ENCODE measurements at places on chromosomes 11 and 22.

DNA sequence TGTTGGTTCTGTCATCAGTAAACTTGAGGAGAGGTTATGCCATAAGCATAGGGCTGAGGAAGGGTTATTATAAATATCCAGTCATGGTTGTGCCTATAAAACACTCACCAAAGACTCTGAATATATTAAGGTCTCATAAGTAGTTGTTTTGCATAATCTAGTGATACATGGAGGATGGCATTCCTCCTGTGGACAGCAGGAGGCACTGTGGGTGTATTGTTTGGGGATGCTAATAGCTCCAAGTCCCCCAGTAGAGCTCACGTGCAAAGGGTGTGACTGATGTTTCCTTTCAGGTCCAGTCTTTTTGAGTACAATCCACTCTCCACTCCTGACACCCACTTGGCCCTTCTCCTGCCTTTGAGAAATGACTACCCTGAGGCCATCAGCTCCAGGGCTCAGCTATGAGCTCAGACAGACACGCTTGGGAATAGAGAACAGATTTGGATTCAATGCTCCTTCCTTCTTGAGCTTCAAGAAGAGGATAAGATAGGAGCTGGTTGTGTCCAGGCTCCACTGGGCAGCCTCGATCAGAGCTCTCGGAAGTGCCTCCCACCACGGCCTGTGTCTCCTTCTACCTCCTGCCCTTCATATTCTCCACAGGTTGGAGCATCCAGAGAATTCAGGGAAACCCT lies 85.2 kb upstream of the IGLL5 start:
- no peak for DNase-seq

DNA sequence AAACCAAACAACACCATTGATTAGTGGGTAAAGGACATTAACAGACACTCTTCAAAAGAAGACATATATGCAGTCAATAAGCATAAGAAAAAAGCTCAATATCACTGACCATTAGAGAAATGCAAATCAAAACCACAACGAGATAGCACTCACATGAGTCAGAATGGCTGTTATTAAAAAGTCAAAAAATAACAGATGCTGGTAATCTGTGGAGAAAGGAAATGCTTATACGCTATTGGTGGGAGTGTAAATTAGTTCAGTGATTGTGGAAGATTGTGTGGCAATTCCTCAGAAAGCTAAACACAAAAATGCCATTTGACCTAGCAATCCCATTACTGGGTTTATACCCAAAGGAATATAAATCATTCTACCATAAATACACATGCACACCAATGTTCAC lies 182.6 kb downstream of the TRPC6 start:
- peak; percentile 30 for DNase-seq

- no peak for DNase-seq
Observed at GRCh38 chr11:31714840-31715239, 96.3 kb downstream of the PAX6 start.

- no peak for DNase-seq
Observed at GRCh38 chr11:65808744-65809341, 22.0 kb downstream of the OVOL1 start.
